ENCODE measurements at places on chromosomes 4 and X.

- no peak for DNase-seq
Observed at GRCh38 chr4:51906167-51906958, 63.4 kb downstream of the DCUN1D4 start.

GRCh38 chrX:127877318-127877717, 174.9 kb downstream of the ACTRT1 start:
- DNase-seq = no peak

- no peak for DNase-seq
Observed at GRCh38 chrX:31550158-31550557, 478.3 kb upstream of the FTHL17 start.

DNA sequence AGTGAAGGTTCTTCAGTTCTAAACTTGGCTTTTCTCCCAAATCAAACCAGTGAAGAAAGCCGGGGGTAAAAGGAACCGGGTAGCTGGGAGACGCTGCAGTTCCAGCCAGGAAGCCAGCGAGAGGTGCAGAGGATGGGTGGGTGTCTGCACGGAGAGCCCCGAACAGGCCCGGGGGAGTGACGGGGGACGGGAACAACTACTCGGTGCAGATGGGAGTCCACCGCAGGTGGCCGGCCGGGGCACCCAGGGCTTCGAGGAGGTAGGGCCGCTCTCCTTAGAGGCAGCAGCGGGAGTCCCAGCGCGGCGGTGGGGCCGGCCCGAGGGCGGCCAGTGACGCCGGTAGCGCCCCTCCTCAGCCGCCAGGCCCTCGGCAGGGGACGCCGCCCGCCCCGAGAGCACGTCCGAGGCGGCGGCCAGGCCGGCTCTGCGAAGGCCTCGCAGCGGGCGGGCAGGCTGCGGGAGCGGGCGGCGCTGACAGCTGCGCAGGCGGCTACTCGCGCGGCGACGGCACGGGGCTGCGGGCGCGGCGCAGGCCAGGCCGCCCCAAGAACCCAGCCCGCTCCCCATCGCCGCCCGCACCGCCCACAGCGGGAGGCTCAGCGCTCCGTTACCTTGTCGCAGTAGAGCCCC, 449 bp downstream of the FBXL5 start:
- DNase-seq = no peak

DNA sequence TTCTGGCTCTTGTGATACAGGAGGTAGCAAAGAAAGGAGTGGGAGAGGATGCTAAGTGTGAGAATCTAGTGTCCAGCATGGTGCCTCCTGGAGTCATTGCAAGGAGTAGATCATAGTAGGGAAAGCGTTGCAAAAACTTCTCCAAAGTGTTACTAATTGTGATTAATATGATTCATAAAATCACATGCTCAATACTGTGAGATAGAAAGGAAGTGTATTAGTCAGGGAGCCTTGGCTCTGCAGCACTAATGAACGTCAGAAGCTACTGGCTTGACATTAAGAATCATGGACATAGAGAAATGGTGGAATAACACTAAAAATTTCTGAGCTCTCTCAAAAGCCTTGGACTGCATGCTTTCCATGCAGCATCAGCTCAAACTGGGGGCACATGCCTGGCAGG, 299.1 kb downstream of the EVC2 start:
- no peak for DNase-seq

DNA sequence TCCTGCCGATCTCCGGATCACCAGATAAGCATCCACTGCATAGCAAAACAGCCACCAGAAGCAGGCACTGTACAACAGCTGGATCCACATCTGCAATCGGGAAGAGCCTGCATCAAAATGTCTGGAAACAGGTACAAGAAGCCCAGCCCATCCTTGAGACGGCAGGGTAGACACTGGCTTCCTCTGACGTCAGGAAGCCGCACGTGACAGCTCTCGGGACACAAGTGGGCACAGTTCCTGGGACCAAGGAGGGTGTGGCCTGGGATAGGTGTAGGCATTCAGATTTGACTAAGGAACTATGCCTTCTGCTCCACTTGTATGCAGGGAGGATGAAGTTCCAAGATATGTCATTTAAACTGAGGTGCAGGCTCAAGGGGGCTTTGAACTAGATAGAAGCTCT, 6.3 kb downstream of the GPR143 start:
- DNase-seq = no peak

DNA sequence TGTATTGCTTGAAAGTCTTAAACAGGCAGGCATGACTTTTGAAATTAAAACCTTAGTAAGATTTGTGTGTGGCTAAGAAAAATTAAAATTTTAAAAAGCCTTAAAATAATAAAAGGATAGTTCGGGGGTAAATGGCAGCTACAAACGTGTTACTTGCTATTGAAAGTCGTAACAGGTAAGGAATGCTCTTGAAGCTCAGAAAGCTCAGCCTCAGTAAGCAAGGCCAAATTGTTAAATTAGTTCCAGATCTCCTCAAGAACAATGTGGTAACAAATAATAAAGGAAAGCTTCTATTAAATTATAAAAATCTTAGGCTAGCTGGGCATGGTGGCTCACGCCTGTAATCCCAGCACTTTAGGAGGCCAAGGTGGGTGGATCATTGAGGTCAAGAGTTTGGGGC, 25.5 kb downstream of the PRMT9 start:
- no peak for DNase-seq

GRCh38 chr4:111718763-111719559, 426.3 kb upstream of the FAM241A start:
- no peak for DNase-seq

- no peak for DNase-seq
Observed at GRCh38 chrX:149522916-149523315, 17.8 kb upstream of the IDS start.

- DNase-seq = peak; percentile 20
Observed at GRCh38 chr4:99885063-99885664, 9.1 kb downstream of the LAMTOR3 start.

- no peak for DNase-seq
Observed at GRCh38 chr4:52869196-52869595, 7.1 kb downstream of the RASL11B start.

DNA sequence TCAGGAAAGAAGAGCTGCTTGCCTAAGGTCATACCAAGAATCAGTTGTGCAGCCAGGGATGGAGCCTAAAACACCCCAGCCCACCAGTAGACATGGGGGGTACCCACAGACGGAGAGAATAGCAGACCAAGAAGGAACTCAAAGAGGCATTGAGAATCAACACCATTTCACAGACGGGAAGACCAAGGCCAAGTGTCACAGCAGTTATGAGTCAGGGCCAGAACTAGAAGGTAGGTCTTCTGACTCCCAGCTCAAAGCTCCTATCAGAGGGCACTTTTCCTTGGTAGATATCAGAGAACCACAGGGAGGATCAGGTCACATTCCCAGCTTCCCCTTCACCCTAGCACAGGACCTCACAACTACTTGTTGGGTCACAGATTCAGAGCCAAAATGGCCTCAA, 14.5 kb downstream of the OTUD5 start:
- no peak for DNase-seq

- no peak for DNase-seq
Observed at GRCh38 chr4:96193061-96193460, 353.2 kb downstream of the PDHA2 start.

- DNase-seq = no peak
Observed at GRCh38 chr4:173801361-173801760, 271.3 kb upstream of the HAND2 start.

DNA sequence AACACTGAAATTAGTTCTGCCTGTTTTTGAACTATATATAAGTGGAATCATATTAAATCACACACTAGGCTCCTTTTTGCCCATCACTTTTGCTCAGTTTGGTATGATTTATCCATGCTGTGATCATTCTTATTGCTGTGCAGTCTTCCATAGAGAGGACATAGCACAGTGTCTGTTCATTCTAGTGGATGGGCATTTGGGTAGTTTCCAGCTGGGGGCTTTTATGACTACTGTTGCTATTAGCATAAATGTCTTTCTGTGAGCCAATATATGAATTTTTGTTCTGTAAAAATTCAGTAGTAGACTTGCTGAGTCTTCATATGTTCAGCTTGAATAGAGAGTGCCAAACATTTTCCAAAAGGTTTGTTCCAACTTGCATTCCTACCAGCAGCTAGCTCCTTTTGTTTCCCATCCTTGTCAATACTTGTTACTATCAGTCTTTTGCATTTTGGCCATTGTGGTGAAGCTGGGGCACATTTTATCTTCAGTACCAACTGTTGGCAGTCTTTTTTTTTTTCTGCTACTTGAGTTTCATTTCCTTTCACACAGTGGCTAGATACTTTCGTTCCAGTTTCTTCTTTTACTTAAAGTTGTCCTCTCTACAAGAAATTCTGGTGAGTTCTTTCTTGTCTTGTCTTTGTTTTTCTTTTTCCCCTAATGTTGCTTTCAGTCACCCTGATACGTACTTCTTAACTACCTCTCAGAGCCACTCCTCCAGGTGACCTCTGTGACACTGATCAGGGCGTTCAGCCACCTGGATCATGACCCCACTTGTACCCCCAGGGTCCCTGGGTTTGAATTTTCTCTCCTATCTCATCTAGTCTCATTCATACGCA, 87.0 kb downstream of the ANXA3 start:
- DNase-seq = no peak

DNA sequence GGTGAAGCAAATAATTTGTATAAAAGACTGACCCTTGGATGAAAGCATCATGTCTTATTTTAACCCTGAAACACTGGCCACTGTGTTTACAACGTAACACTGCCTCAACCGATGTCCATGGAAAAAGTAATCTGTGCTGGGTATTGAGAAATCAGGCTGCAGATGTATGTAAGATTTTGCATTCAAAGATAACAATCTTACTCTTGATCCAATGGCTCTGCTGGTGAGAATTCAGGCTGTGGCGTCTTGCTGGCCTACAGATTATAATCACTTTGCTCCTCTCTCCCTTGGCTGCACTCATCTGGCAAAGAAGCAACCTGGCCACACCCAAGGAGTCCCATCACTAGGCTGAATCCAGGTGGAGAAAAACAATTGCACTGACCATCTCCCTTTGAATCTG, 7.5 kb downstream of the ADGRA3 start:
- no peak for DNase-seq

DNA sequence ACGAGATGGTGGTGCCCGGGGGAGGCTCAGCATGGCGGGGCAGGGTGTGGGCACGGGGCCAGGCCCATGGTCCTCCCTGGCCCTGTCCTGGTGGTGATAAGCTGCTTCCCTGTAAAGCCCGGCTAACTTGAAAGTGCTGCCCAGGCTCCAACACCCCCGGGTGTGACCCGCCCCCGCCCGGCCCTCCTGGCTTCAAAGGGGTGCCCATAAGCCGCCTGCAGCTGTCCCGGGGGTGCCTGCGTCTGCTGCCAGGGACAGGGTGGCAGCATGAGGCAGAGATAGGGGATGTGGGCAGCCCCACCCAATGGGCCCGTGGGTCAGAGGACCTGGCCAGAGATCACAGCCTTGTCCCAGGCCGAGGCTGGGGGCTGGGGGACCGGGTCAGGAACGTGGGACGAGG, 18.1 kb downstream of the FGFRL1 start:
- DNase-seq = no peak

GRCh38 chr4:86330961-86331742, 28.7 kb downstream of the MAPK10 start:
- no peak for DNase-seq

GRCh38 chr4:19033816-19034733, 1012.5 kb upstream of the LCORL start:
- DNase-seq = no peak

GRCh38 chr4:102552781-102553180, 51.6 kb downstream of the NFKB1 start:
- no peak for DNase-seq

DNA sequence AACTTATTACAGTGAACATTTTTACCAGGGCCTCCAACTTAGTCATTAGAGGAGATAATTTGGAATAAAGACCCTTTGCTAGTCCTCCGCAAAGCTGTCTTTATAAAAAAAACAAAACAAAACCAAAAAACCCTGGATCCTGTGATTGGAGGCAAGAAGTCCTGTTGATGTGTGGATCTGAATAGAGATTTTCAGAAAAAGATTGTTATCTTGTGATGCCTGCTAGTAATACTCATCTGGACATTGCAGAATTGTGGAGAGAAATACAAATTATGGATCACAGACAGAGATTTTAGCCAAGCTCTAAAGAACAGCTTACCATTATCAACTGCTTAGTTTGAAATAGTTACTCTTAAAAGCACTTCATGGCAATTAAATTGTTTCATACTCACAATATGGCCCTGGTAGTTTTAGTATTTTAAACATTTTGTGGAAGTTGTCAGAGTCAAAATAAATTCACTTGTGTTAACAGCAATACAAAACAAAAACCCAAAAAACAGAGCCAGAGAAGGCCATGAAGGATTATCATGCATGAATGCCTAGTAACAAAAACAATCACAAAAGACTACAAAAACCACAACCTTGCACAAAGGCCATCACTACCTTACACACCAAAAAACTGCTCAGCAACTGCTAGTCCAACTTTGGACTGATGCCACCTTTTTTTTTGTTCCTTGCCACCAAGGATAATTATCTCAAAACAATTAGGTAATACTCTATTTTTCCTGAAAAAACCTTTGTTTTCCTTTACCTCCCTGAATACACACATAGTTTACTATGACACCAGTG, 514.5 kb upstream of the SLIT2 start:
- DNase-seq = peak; percentile 0

DNA sequence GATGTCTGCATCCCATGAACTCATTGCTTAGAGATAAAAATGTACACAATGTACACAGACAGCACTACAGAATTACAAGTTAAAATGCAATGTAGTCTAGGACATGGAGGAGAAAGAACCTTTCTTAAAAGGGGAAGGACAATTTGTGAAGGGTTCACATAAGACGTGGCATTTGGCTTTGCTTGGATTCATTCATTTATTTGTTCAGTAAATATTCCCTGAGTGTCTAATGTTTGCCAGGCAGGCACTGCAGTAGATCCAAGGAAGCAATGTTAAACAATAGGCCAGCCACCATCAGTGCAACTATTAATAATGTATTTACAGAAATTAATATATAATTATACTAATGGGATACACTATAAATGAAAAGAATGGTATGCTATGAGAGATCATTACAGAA, 94.4 kb downstream of the GRIA2 start:
- peak; percentile 49 for DNase-seq

DNA sequence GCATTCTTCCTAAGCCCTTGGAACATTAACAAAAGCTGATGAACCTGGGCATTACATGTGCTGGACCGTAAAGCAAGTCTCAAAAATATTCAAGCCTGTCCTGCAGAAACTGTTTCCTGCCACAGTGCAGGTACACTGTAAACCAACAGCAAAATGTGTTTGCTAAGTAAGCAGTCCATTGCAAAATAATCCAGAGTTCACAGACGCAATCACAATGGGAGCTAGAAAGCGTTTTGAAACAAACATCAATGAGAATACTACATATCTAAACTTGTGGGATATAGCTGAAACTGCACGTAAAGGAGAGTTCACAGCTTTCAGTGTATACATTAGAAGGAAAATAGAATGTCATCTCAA, 61.6 kb downstream of the RGS12 start:
- DNase-seq = no peak

- no peak for DNase-seq
Observed at GRCh38 chrX:41475591-41476241, 28.6 kb downstream of the NYX start.

GRCh38 chrX:140815868-140816267, 106.3 kb downstream of the LINC00632 start:
- DNase-seq = no peak

- DNase-seq = no peak
Observed at GRCh38 chr4:183906489-183906738, 1.3 kb downstream of the STOX2 start.

GRCh38 chr4:86452422-86452891, 92.6 kb upstream of the MAPK10 start:
- DNase-seq = no peak

GRCh38 chrX:144627947-144628346, 619.4 kb upstream of the SPANXN1 start:
- no peak for DNase-seq

Measured in NCI-H2029 (cell line).